ENCODE measurements at places on chromosomes 5 and 9.

- DNase-seq, result no peak
Observed at GRCh38 chr5:135543001-135543484, 7.3 kb upstream of the NEUROG1 start.

GRCh38 chr5:74517700-74518099 lies 122.8 kb downstream of the ENC1 start:
- no peak for DNase-seq

GRCh38 chr5:139954022-139954421 lies 89.1 kb downstream of the NRG2 start:
- no peak for DNase-seq

DNA sequence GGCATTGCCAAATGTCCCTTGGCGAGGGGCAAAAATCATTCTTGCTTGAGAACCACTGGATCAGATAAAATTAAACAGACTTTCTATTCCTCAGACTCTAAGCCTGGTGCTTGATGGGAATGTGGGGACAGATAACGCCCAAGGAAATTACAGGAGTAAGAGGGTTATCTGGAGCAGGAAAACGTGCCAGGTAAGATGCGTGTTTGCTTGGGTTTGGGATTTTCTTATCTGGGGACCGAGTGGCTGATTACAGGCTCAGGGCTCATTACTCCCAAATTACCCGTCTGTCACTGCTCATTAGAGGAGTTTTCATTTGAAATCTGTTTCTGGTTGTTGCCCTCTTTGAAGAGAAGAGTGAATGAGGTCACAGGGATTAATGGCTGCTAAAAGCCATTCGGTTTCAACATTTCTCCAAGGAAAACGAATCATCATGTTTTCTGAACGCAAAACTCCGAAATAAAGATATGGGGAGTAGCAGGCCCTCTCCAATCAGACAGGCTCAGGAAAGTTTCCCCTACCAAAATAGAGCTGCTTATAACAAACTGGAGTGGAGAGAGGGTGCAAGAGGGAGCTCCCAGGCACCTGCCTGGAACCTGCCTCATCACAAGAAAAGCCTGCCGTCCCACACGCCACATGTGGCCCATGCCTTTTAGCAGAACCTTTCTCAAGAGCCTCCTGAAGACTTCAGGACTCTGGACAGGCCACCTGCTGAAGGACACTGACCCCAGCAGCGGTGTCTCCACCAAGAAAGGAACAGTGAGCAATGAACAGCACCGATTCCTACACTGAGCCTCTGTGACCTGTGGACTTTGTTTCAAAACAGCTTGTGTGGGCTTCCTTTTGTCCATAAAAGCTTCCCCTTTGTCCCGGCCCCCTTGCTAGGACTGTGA lies 136.4 kb downstream of the ICE1 start:
- DNase-seq, result no peak

DNA sequence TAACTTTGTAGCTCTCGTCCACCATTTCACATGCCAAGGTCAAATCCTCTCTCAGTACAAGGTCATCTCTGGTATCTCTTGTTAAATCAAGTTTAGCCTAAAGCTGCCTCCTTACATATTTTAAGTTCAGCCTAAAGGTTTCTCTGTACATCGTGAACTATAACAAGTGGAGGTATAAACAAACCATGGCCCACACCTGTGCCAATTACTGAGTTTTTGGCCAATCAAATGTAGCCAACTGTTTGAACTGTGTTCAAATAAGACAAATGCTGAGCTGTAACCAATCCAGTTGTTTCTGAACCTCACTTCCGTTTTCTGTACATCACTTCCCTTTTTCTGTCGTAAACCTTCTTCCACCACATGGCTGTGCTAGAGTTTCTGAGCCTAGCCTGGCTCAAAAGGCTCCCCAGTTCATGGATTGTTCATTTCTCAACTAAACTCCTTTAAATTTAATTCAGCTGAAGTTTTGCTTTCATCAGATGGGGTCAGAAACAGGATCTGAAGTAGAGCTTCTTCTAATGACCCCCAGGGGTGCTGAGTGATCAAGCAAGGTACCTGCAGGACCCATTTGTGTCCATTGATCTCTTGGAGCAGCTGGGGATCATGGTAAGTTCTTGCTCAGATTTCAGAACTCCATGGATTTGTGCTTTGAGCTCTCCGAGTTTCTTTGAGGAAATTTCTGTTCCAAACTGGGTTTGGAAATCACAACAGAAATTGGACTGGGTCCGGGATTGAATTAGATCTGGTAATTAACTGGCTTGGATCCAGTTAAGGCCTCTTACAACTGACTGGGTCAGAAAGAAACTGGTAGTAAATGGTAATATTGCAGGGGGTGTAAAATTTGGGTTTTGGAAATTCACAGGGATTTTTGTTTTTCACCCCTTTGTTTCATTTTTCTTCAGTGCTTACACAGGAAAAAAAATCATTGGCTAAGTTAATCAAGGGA lies 11.0 kb upstream of the NANS start:
- DNase-seq, result peak; percentile 67

- DNase-seq, result no peak
Observed at GRCh38 chr5:127306647-127307046, 16.1 kb downstream of the MEGF10 start.

- DNase-seq, result no peak
Observed at GRCh38 chr5:18305288-18305924, 671.1 kb downstream of the TAF11L14 start.

GRCh38 chr5:174572591-174572990 lies 151.8 kb upstream of the MSX2 start:
- DNase-seq, result no peak

- DNase-seq, result no peak
Observed at GRCh38 chr5:102855681-102856388, 100.7 kb downstream of the PAM start.

GRCh38 chr5:126062398-126063221 lies 360.6 kb upstream of the GRAMD2B start:
- no peak for DNase-seq

- DNase-seq, result no peak
Observed at GRCh38 chr5:132024789-132025402, 13.4 kb upstream of the ACSL6 start.

DNA sequence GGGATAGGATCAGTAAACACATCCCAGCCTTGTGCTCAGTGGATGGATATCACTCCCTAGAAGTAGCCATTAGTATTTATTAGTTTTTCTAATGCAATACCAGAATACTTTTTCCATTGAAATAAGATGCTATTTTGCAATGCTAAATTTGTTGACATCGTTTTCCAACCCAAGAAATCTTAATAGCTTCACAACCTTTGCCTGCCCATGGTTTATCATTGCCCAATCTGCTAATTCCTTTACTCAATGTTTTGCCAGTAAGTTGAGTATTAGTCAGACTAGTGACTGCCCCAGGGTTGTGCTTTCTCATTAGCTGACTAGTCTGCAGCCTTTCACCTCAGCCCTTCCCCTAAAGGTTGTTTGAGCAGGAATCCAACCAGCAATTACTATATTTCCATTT lies 62.9 kb downstream of the NREP start:
- DNase-seq, result no peak

- no peak for DNase-seq
Observed at GRCh38 chr9:112817860-112818203, 67.3 kb downstream of the SNX30 start.

GRCh38 chr5:61051267-61051666 lies 106.3 kb downstream of the NDUFAF2 start:
- DNase-seq, result no peak

DNA sequence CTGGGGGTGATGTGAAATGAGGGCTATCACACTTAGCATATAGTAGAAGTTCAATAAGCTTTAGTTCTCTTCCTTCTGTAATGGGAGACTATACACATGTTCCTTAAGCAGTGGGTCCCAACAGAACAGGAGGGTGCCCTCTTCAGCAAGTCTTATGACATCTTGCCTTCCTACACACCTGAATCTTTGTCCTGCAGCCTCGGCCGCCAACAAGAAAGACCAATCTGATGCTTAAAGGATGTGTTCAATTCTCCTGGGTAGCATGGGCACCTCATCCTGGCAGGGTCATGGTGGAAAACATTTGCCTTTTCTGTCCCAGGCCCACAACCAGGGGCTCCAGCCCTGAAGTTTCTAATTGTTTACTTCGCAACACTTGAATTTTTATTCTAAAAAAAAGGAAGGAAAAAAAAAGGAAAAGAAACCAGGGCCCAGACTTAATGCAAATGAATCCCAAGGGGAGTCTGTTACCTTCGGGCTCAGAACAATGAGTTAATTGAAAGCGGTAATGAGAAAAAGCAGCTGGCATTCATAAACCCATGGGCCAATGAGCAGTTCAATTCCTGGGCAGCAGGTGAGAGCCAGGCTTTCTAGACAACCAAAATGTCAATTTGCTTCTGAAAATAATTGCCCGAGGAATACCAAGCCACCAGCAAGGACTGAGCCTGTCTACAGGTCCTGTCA lies 26.2 kb upstream of the SMAD5 start:
- DNase-seq, result no peak

DNA sequence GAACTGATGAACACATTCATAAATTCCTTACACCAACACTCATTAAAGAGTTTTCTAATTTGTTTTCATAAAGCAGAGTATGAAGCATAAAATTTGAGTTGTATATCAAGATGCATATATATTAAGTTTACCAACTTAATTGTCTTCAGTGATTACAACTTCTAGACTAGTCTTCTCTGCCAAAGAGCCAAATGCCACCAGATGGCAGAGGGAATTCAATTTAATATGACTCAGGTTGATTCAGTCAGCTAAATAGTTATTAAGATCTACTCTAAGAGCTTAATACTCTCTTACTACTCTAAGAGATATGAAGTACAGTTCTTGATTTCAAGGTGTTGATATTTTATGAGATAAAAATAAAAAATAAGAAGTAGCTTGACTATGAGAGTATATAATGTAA lies 53.4 kb downstream of the CDH10 start:
- no peak for DNase-seq

DNA sequence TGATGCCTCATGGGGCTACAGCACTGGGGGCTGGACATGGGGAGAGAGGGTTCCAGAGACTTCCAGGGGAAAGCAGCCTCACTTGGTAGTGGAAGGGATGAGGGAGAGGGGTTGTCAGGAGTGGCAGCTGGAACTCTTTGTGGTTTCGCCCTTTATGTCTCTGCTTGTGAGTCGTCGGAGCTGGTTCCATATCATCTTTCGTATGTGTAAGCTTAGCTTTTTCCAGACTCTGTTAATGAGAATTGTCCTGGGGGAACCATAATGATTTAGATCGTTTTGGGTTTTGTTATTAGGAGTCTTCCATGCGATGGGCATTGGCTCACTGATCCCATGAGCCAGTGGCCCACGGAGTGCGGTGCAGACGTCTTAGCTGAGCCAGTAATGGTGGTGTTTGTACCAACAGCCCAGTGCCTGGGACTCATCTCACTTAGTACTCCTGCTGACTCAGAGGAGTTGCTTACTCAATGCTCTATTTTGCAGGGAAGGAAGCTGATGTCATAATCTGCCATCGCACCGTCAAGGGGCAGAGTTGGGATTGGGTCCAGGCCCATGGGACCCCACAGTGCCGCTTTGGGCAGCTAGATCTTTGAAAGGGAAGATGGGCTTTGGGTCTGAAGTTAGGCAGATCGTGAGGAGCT lies 48.5 kb downstream of the NEK6 start:
- no peak for DNase-seq

GRCh38 chr5:95709967-95710650 lies 21.0 kb upstream of the RHOBTB3 start:
- no peak for DNase-seq

DNA sequence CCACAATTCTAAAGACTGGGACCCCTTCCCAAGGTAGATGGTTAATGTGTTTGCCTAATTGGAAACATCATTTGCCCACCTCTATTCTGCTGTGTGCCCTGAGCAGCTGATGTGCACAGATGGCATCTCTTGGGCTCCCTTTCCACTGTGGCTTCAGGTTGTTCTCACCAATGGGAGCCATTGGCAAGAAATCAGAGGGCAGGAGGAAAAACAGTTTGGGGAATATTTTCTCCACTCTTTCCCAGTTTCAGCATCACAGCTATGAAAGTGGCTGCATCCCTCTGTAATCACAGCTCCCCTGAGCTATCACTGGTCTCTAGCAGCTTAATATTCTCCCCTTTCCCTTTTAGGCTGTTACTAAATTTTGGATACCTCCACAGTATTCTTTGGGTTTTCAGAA lies 911.6 kb upstream of the SEMA6A start:
- no peak for DNase-seq

GRCh38 chr5:132086277-132086794 lies 12.7 kb downstream of the CSF2 start:
- no peak for DNase-seq

DNA sequence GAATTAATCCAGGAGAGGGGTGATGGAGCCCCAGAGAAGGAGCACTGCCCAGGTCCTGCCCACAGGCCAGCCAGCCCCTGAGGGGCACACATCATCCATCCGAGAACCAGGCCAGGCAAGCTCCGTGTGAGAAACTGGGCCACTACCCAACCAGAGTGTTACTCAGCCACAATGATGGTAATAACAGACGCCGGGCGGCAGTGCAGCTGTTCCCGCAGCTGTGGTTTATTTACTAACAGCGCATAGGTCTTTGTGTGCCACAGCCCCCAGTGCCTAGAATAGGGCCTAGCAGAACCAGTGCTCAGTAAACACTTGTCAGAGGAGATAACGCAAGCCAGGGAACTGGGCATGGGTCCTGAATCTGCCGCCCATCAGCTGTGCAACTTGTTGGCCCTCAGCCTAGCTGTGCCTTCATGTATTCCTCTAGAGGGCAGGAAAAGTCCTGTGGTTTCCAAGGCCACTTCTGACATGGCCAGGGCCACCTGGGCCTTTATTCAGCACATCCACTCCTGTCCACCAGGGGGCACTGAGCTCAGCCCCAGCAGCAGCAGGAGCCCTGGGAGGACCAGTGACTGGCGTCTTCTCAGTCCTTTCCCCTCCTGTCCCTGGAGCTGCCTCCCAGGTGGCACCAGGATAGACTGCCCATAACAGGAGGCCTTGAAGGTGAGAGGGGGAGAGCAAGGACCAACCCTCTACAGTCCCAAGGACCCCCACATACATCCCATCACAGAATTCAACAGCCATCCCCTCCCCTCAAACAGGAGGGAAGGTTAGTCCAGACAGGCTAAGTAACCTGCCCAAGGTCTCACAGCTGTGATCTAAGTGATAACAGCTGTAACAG lies 2.1 kb downstream of the MXD3 start:
- DNase-seq, result peak; percentile 78

DNA sequence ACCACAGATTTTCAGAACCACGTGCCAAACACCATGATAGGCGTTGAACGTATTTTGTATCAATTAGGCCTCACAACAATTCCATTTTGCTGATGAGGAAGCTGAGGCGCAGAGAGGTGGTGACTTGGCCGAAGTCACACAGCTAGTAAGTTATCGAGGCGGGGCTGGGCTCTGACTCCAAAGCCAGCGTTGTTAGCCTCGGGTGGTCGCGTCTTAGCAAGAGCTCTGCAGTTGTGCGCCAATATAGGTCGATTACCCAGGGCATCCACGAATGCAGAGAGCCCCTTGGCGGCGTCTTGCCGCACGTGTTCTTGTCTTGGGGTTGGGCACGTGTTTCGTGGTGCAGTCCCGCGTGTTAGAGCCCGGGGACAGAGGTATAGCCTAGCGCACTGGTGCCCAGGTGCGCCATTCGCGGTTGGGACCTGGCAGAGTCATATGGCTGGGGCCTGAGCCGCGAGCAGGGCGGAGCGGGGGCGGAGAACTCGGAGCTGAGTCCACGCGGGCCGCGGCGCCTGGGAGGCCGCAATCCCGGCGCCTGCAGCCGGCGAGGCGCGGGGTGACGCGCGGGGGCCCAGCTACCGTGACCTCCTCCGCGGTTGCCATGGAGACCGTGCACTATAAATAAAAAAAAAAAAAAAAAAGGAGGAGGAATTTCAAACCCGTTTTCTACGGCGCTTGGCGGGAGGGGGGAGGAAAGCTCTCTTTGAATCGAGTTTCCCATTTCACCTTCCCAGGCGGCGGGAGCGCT lies 62.3 kb downstream of the CXXC5 start:
- peak; percentile 42 for DNase-seq

All from activated CD4-positive, alpha-beta T cell treated with anti-CD3 and anti-CD28 coated beads, Interleukin-2, amount 10 ng/mL, durations not matched to agents 7 days and 5 days (primary cell).